Stimulated activated CD4-positive, alpha-beta T cell treated with anti-CD3 and anti-CD28 coated beads, Interleukin-15, amount 100 ng/mL, for 48 hours (primary cell): ENCODE measurements at places on chromosomes 13 and 19.

DNA sequence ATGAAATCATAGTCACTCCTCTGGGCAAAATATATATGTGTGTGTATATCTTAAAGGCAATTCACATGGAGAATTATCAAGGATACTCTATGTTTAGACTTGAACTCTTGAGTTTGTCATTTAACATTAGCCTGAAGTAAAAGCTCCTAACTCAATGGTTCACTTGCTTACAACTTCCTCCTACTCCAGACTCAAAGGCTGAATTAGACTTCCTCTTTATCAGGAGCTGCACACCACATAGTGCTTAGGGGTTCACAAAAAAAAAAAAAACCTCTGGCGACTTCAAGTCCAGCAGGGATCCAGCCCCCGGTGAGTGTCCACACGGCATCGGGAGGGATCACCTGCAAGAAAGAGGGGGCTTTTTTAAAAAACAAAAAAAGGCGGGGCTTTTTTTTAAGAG is 68.2 kb upstream of the LSM14A start:
- DNase-seq = no peak

- DNase-seq = no peak
These were observed 13.2 kb upstream of the UQCR11 start for GRCh38 chr19:1618157-1619093.

GRCh38 chr13:66895320-66895719 is 334.8 kb downstream of the PCDH9 start:
- no peak for DNase-seq

- DNase-seq = no peak
These were observed 91.3 kb downstream of the USP12 start for GRCh38 chr13:27080018-27080948.

DNA sequence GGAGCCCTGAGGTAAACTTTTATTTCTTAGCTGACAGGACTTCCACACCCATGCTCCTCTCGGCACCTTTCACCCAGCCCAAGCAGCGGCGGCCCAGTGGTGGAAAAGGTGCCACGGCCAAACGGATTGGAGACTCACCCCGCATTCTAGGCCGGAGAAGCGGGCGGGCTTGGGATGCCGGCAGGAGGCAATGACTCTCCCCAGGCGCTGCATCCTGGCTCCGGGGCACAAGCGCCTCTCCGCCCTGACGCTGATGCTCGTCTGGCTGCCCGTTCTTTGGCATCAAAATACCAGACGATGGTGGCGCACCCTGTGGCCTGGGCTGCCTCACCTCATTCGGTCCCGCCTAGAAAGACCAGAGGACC is 6.7 kb upstream of the ZNF606 start:
- DNase-seq = no peak

DNA sequence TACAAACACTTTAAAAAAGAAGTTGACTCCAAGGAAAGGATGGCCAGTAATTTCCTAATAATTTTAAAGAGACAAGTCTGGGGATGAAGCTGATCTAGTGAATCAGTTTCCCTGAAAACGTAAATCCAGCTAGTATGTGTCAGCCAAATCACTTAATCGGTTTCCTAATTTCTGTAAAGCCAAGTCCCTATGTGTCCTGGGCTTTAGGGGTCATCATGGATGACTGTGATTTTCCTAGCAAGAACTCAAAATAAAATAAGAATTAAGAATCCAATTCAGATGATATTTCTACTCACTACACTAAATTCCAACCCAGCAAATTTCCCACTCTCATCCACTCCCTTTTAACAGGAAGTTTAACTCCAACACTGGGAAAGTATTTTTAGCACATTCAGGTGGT is 35.9 kb downstream of the ELF1 start:
- DNase-seq = no peak

DNA sequence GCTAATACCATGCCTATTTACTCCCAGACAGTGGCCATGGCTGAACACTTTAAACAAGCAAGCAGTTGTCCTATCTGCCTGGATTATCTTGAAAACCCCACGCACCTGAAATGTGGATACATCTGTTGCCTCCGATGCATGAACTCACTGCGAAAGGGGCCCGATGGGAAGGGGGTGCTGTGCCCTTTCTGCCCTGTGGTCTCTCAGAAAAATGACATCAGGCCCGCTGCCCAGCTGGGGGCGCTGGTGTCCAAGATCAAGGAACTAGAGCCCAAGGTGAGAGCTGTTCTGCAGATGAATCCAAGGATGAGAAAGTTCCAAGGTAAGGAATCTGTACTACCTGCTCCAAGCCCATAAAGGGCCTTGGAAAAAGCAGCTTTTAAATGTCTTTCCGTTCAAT is 8.6 kb downstream of the RFPL4AL1 start:
- DNase-seq = no peak

GRCh38 chr13:77398825-77399620 is 72.1 kb upstream of the MYCBP2 start:
- no peak for DNase-seq

GRCh38 chr19:19076476-19076875 is 12.7 kb downstream of the SLC25A42 start:
- no peak for DNase-seq
